ENCODE measurements at places on chromosomes 11 and 22.

- DNase-seq, result no peak
Observed at GRCh38 chr11:30125456-30125855, 105.4 kb upstream of the FSHB start.

GRCh38 chr11:62565100-62565802 is 8.4 kb downstream of the EEF1G start:
- no peak for DNase-seq

DNA sequence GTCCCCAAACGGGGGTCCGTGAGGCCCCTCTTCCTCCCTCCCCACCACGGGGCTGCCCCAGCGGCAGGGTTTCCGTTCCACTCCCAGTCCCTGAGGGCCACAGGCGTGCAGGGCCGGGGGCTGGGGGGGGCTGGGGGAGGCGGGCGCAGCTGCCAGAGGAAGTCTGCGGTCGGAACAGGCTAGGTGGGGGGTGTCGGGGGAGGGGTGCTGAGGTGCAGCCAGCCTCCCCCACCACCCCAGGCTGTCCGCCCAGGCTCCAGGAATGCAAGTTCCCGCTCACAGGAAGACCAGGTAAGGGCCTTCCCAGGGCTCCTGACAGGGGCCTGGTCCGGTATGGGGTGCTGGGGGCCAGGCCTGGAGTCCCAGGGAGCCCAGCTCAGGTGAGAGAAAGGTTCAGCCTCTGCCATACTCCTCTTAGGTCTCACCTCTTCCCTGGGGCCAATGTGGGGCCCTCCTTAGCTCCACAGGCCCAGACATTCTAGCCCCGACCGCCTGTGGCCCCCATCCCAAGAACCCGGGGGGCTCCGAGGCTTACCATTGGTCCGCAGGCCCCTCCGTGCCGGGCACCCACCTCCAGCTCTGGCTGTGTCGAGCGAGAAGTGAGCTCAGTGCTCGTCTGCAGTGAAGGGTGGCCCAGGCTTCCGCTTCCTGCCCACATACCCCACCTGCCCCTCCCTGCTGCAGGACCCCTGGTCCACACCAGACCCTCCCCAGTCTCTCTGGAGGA is at the start of gene PTPRCAP:
Gene PTPRCAP (minus strand): TSS at position 601 of the 727 bp plus-strand sequence. CDS start 63 bp downstream, at position 538.
- DNase-seq, result peak; percentile 56

GRCh38 chr22:27094633-27095308 is 437.4 kb downstream of the MIAT start:
- no peak for DNase-seq

GRCh38 chr11:47724041-47724729 is 9.0 kb upstream of the AGBL2 start:
- DNase-seq, result no peak

- no peak for DNase-seq
Observed at GRCh38 chr22:50208430-50208938, 7.7 kb downstream of the SELENOO start.

DNA sequence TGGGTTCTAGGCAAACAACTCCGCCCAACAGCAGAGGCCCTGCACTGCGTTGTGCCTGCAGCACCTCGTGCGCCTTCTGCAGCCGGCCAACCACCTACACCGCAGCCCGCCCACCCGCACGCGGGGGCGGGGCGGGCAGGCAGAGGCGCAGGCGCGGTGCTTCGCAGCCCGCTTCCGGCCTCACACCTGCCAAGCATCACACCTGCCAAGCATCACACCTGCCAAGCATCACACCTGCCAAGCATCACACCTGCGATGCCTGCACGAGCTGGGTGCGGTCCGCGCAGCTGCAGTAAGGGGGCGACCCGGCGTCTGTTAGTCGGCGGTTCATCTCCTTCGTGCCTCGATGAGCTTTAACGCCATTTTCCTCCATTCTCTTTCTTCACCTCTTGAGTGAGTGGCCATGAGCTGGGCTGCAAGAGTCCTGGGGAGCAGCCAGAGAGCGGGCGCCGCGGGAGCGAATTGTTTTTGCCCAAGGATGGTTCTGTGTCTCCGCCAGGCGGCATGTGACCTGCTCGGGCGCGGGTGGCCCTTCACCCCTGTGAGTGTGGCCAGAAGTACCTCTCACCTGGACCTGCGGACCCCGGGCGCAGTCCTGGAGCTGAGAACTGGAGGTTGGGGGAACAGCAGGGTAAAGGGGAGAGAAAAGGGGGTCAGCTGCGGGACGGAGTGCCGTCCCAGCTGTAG is at the start of gene LDHAL6A:
Gene LDHAL6A (plus strand): TSS at position 171 of the 687 bp plus-strand sequence. CDS start 825 bp downstream, outside the sequence.
- DNase-seq, result no peak

GRCh38 chr11:73223998-73224730 is 6.1 kb downstream of the P2RY2 start:
- peak; percentile 21 for DNase-seq

DNA sequence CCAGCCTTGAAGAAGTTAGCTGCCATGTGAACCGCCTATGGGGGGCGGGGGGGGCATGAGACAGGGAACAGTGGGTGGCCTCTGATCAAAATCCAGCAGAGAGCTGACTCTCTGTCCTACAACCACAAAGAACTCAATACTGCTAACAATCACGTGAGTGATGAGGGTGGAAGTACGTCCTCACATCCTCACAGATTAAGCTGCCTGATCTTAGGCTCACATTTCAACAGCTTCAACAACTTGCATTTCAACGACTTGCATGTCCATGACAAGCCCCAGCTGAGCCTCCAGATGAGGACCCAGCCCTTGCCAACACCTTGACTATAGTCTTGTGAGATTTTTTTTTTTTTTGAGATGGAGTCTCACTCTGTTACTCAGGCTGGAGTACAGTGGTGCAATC is 51.6 kb downstream of the CLMP start:
- no peak for DNase-seq

- DNase-seq, result no peak
Observed at GRCh38 chr22:32123657-32124056, 35.4 kb downstream of the C22orf42 start.
